Left ventricle myocardium superior (tissue), 1 donor: ENCODE measurements at places on chromosomes 2 and 18. TPM values are rescaled to one million over a fixed set of nuclear protein-coding genes. Genes with fewer than 3 reads are reported as not detected.

Gene LRP1B
- 0.02 TPM for total RNA-seq

DNA sequence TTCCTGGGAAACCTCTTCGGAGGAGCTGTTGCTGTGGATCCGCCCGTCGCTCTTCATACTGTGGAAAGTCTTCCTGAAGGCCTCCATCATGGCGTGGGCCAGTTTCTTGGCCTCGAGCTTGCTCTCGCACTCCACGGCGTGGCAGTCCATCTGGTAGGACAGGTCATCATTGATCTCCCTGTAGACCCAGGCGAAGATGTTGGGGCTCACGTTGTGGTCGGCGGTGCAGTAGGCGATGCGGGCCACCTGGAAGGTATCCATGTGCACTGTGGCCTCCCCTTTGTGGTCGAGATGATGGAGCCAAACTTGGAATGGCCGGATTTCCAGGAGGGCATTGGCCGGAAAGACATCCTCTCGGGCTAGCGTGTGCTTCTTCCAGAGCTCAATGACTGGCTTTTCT lies 245.4 kb downstream of the PID1 start:
- no peak for DNase-seq

GRCh38 chr2:47265751-47266231 lies 110.7 kb upstream of the STPG4 start:
- DNase-seq = no peak

GRCh38 chr2:149872041-149872440 lies 284.5 kb upstream of the MMADHC start:
- DNase-seq = no peak

DNA sequence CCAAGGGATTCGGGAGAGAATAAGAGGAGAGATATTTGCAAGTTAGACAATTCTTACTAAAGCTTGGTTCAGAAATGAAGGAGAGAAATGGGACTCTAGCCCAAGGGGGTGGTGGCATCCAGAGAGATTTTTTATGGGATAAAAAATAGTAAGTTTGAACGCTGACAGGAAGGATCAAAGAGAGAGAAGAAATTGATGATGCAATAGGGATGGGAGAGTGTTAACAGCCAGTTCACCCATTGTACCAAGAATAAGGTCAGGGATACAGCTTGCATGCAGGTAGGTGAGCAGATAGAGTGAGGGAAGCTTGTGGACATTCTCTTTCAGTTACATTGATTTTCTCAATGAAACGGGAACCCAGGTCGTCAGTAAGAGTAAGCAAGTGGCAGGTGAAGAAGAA lies 1.2 kb upstream of the ARHGAP25 start:
- DNase-seq = no peak

Gene UNC80
- not detected for total RNA-seq

- DNase-seq = peak; percentile 45
Measured at GRCh38 chr18:79400591-79401381, 5.1 kb downstream of the NFATC1 start.

Gene EVX2
- not detected for total RNA-seq

- DNase-seq = no peak
Measured at GRCh38 chr2:32210767-32211408, 45.2 kb downstream of the SLC30A6 start.

GRCh38 chr2:172556284-172557033 lies 569 bp downstream of the PDK1 start:
- peak; percentile 73 for DNase-seq

- DNase-seq = no peak
Measured at GRCh38 chr2:36338827-36339145, 16.8 kb upstream of the CRIM1 start.

Gene RAD51AP2
- total RNA-seq = 0.10 TPM

GRCh38 chr2:111148225-111148873 lies 27.6 kb downstream of the BCL2L11 start:
- no peak for DNase-seq

Gene RGPD8
- 7.8 TPM for total RNA-seq

- DNase-seq = no peak
Measured at GRCh38 chr2:176130957-176131847, 1.7 kb downstream of the HOXD8 start.

GRCh38 chr2:67571785-67572718 lies 174.9 kb downstream of the ETAA1 start:
- no peak for DNase-seq

- no peak for DNase-seq
Measured at GRCh38 chr2:219565130-219566080, 5.9 kb downstream of the OBSL1 start.

GRCh38 chr2:221844212-221845020 lies 272.3 kb upstream of the EPHA4 start:
- DNase-seq = no peak
